ENCODE measurements at places on chromosomes 7 and 10. TPM values are rescaled to one million over a fixed set of nuclear protein-coding genes. Genes with fewer than 3 reads are reported as not detected.

GRCh38 chr7:154424350-154424749 is 372.2 kb downstream of the DPP6 start:
- no peak for DNase-seq

GRCh38 chr7:143407287-143408251 is 1.1 kb downstream of the EPHA1 start:
- DNase-seq = peak; percentile 42

The PSAP gene
- polyA plus RNA-seq = 389 TPM

The PTPRE gene
- polyA plus RNA-seq = 7.8 TPM

- no peak for DNase-seq
These were observed 4.7 kb downstream of the NFE2L3 start for GRCh38 chr7:26156451-26157420.

DNA sequence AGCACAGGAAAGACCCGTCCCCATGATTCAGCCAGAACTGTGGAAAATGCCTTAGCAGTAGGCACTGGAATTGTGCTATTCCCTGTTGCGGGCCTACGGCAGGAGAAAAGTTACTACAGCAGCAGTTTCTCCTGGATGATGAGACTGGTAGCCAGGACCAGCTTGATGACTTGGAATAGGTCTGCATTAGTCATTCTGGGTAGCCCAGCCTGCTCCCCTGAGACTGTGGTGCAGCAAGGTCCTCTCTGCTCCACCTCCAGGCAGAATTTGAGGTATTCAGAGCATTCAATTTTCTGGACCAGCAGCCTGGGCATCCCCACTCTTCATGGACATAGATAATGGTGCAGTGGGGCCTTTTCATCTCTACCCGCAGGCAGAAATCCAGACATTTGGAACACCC is 490.0 kb downstream of the SH2D4B start:
- DNase-seq = no peak

The RHOBTB1 gene
- polyA plus RNA-seq = not detected

The ADARB2 gene
- polyA plus RNA-seq = not detected

DNA sequence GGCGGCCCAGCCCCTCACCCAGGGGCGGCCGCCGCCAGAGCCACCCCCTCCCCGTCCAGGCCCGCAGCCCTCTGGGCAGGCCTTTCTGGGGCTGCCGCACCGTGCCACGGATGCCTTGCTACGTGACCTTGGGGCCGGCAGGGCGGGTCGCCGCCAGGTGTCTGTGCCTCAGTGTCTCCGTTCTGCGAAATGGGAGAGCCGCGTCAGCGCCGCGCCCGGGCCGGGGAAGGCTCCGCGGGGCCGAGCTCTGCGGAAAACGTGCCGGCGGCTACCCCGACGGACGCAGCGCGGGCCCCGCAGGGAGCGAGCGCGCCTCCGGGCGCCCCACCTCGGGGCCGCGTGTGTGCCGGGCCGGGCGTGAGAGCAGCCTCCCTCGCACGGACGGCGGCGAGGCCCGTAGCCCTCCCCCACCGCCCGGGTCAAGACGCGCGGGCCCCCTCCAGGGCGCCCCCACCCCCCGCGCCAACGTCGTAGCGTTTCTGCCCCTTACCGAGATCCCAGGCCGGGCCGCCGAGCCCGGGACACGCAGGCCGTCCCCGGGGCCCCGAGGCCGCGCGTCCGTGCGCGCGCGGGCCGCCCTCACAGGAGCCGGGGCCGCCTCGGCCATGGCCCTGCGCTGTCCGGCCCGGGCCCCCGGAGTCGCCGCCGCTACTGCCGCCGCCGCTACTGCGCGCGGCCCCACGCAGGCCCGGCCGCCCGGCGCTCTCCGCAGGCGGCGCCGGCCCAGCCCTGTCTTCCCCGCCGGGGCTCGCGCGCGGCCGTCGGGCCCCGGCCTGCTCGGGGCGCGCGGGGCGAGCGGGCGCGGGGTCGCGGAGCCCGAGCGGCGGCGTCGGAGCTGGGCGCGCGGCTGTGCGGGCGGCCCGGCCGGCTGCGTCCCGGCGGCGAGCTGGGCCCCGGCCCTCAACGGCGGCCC is 1.1 kb downstream of the ZNF777 start:
- DNase-seq = no peak

DNA sequence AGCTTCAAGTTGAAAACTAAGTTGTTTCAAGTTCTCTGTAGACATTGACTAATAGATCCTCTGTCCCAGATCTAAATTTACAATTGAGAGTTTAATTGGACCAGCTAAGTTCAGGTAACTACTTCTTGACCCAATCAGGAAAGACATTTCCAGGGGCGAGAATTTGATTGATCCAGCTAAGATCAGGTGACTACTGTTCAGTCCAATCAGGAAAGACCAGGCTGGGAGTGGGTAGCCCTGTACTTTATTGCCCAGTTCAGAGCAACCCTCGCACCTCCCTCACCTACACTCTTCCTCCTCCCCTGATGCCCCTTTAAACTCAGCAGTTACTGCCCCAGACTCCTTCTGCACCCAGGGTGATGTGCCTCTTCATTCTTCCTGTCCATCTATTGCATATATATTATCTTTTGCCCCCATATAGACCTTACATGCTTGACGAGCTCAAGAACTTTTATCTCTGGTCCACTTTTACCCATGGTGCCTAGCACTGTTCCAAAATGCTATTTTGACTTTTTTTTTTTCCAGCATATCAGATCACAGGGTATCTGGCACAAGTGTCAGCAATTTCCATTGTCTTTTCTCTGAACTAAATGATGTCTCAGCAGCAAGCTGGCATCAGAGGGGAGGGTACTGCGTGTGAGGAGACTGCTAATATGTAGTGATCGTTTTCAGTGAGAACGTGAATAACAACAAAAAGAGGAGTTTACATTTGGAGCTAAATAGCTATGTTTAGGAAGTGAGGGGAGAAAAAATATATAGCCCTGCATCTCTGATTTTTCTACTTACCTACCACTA is 169.4 kb downstream of the KIAA1217 start:
- no peak for DNase-seq

The ANKRD26 gene
- 2.9 TPM for polyA plus RNA-seq

The TMEM229A gene
- not detected for polyA plus RNA-seq

DNA sequence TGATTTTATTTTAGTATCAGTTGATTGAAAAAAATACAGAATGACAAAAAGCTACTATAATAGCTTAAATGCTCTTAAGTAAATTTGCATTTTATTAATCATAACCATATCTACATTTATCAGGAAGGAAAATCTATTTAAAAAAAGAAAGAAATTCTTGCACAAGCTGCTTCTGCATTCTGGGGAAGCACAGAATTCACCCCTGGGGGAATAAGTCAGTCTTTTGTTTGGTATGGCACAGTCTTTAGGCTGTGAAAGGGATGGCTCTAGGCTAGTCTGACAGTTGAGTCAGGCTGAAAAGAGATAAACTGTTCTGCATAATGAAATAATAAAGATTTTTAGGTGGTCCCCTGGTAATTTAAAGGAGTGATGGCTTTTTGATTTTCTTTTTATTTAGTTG is 37.9 kb downstream of the HTR7 start:
- no peak for DNase-seq

The HSPA12A gene
- polyA plus RNA-seq = not detected

Measured in naive thymus-derived CD8-positive, alpha-beta T cell (primary cell).